ENCODE measurements at places on chromosomes 2 and 18.
A peak's percentile ranks its signal among the peaks of the same experiment; 100 is the strongest.

GRCh38 chr18:3212657-3213056, 7.1 kb downstream of the MYOM1 start:
- no peak for DNase-seq

DNA sequence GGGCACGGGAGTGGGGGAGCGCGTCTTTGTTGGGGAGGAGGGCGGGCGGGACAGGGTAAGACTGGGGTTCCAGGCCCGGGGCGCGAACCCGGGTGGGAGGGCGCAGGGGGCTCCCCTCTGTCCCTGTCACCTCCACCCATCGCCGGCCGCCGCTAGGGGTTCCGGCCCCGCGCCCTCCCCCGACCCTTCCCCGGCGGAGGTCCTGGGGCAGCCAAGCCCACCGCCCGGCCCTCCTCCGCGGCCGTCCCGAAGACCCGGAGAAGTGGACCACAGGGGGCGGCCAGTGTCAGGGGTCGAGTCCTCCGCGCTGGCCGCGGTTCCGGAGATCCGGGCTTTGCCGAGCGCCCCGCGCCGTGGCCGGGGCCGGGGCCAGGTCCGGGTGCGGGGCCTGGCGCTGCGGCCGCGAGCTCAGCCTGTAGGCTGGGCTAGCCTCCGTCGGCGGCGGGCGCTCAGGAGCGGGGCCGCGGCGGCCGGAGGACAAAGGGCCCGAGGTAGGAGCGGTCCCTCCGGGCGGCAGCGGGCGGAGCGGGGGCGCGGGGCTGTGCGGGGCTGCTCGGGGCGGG, 16.6 kb upstream of the E2F6 start:
- no peak for DNase-seq

DNA sequence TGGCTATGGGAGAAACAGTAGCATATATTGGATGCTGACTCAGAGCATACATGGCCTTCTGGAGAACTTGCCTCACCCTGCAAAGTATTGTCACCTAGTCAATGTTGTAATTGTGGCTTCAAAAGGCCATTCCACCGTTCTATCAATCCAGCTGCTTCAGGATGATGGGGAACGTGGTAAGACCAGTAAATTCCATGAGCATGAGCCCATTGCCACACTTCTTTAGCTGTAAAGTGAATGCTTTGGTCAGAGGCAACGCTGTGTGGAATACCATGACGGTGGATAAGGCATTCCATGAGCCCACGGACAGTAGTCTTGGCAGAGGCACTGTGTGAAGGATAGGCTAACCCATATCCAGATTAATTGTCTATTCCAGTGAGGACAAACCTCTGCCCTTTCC, 1300.1 kb upstream of the ACVR2A start:
- no peak for DNase-seq

DNA sequence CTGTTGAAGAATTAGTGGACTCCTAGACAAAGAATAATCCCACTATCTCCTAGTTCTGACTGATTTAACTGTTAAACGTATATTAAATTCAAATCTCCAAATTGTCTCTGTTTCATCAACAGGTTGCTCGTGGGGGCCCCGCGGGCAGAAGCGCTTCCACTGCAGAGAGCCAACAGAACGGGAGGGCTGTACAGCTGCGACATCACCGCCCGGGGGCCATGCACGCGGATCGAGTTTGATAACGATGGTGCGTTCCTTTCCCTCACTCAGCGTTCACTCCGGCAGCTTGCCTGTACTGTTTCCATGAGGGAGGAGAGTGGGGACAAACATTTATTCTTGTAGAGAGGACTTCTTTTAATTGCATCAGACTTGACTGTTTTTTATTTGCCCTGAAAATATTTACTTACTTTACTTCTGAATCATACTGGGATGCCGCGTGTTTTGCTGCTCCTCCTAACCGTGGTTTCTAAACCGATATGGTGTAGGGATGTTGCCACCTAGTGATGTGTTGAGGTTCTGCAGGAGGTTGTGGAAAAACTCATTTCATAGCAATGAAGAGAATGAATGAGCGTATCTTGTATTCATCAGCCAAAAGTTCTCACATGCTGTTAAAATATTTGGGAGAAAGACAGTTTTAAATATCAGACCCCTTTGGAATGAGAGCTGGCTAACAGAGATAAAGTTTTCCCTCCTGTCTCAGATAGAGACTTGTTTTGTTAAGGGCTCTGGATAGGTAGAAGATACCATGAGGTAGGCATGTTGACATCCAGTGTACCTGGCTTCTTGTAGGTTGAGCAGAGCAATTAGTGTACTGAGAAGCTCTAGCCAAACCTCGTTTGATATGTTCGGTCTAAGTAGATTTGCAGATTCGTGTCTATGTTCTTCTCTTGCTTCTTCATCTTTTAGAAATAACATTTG, 38.3 kb downstream of the ITGA6 start:
- DNase-seq = peak; percentile 85

DNA sequence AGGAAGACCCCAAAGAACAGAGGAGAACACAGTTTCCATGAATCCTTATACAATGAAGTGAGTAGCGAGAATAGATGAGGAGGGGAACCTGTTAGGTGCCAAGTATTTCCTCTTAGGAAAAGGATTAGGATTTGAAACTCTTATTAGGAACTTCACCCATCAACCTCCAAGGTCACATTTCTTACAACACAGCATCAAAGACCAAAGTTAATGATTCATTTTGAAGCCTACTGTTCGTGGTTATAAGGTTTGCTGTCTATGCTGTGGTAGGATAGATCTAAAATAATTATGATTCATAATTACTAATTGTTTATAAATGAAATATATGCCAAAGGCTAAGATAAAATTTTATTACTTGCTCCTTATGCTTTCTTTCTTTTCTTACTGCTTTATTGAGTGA, 6.1 kb downstream of the CFAP221 start:
- DNase-seq = no peak

DNA sequence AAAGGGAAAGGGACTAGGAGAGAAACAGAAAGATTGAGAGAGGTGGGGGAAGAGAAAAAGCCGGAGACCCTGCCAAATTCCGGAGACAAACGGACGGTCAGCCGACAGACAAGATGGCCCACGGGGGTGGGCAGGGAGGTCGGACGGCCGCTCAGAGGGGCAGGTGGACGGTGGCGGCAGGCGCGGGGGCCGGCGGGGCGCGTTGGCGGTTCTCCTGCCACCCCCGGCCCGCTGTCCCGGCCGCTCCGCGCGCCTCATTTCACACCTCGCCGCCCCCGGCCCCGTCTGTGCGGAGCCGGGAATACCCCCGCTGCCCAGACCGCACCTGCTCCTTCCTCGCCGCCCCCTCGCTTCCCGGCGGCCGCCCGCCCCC, 935 bp downstream of the SLC30A3 start:
- DNase-seq = no peak

DNA sequence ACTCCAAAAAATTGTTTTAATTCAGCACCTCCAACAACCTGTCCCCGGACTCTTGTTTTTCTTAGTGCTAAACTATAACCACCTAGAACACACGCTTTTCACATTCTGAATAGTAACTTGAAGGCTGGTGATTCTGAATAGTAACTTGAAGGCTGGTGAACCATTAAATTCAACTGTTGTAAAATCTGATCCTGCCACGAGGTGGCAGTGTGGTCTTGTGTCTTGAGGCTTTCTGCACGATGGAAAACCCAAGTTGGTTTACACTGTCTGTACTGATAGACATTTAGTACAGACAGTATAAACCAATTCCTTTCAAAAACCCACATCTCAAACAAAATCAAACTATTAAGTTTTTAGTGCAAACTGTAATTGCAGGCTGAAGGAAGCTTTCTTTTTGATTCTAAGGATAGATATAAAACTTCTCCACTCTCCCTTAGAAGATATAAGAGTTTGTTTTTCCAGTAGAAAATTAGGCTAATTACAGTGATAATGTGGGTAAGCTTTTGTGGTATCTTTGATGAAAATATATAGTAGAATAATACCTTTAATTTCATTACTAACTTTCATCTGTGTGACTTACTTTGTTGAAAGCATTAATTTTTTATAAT, 57.6 kb downstream of the VAPA start:
- no peak for DNase-seq

GRCh38 chr2:222959358-222959757, 92.6 kb upstream of the KCNE4 start:
- no peak for DNase-seq

- DNase-seq = no peak
These were observed 47.1 kb upstream of the FHL2 start for GRCh38 chr2:105445976-105446375.

DNA sequence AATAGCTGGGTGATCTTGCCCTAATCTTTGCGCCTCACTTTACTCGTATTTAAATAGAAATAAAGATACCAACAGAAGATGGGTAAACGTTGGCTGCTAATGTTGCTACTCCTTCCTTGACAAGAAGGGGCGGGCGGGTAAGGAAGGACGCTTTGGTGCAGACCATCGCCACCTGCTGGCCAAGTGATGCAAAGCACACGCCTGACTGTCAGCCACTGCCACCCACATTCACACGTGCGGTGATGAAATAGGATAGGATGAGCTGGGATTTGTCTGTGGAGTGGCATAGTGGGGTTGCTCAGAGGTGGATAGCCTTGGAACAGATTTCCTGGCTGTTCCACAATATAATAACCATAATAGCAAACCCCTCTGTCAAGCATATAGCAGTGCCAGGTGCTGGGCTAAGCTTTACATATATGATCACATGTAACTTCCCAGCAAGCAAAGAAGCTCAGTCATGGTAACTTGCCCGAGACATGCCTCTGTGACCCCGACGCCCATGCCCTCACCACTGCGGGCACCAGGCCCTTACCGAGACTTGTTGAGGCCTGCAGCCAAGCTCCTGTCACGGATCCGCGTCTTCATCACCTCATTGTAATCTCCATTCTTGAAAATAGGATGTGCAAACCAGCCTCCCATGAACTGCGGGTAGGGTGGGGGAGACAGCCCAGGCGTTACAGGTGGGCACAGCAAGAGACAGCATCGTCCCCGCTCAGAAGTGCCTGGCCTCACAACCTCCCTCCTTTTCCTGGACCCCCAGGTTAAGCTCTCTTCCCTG, 39.3 kb downstream of the LCT start:
- DNase-seq = no peak

DNA sequence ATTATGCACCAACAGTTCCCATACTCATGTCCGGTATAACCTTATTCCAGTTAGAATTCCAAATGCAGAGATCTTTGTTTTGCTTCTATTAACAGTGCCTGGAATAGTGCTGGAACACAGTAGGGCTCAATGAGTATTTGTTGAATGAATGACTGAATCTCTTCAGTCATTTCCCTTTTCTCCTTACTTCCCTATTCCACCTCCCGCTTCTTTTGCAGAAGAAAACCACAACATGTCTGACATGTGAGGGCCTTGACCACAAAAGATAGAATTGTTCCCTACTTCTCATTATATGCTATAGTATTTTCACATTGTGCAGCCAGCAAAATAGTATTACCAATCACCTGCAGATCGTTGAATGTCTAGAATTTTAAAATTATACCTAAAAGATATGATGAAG, 19.5 kb upstream of the HNRNPLL start:
- DNase-seq = no peak

- DNase-seq = no peak
These were observed 530.1 kb downstream of the SOX11 start for GRCh38 chr2:6222296-6222695.

DNA sequence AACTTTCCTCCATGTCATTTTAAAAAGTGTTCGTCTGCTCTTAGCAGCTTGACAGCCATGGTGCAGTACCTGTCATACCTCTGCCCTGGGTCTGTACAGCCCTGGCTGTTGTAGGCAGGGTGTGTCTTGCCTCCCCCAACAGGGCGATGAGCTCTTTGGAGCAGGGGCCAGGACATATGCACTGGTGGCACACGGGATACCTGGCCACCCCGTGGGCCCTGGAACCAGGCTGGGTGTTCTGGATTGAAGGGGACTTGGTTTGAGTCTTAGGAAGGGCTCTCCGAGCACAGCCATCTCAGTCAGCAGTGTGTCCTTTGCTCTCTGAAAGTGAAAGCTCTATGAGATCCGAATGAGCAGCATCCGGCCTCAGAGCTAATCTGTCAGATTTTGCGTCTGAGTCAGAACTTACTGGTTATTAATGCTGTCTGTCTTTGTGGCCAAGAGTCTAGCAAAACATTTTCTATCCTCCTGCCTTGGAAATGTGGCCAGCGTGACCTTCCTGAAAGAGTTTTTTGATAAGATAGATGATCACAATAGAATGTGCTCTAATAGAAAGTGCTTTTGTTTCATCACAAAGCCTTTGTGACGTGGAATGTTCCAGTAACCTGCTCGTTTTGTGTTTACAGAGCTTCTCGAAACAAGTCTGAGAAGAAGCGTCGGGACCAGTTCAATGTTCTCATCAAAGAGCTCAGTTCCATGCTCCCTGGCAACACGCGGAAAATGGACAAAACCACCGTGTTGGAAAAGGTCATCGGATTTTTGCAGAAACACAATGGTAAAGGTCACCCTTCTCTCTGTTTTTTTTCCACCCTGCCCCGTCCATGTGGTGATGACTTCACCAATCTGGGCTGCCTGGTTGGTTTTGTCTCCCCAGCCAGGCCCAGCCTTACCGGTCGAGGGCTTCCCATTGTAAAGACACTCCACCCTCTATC, 77.3 kb upstream of the RPL31 start:
- peak; percentile 48 for DNase-seq

DNA sequence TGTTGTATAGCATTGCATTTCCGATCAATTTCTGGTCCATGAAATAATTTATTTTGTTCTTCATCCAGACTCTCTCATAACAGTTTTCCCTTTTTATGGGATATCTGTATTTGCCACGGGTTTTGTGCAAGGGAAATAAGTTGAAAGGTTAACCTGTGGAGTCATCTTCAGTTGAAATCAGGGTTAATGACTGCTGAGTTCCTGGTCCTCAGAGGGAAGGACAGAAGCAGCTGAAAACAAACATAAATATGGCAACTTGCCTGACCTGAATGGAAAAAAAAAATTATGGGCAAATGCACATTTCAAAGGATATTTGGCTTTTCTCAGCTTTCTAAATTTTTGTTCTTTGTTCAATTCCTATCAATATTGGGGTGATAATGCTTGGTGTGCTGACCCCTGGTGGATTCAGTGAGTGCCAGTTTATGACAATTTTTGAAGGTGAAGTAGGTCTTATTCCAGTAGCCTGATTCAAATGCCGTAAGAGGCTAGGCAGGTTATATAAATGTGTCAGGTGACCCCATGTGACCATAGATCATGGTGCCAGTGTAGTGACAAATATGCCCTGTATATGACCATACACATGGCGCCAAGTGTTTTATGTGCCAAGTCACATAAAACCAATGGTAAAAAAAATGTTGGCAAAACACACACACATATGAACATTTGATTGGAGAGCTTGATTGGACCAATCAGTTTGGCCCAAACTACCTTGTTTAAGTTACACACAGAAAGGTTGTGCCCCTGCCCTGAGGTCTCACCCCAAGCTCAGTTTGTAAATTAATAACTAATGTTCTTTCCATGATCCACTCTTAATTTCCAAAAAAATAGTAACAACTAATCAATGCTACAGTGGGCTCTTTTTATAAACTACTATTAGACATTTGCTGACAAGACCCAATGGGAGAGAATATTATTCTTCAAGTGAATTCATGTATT, 47.6 kb upstream of the FAM124B start:
- DNase-seq = no peak

DNA sequence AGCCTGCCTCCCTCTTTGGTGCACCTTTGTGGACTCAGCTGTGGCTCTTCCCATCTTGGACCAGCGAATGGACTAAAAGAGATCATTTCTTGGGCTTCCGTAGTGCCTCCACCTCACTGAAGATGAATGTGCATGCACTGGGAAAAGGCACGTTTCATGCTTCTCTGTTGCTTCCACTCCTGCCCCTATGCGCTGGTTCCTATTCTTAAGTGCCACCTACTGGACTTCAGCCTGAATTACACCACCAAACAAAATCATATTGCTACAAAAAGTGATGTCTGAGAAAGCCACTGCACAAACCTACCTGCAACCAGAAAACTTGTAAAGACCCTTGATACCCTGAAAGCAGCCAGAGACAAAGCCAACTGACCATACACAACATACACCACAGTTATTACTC, 695.6 kb downstream of the TSN start:
- DNase-seq = no peak

All from suprapubic skin (tissue), 4 donors.